ENCODE measurements at places on chromosomes 3 and 15. TPM values are rescaled to one million over a fixed set of nuclear protein-coding genes. Genes with fewer than 3 reads are reported as not detected.

- no peak for DNase-seq
Measured at GRCh38 chr3:152905631-152906030, 70.7 kb downstream of the P2RY1 start.

- no peak for DNase-seq
Measured at GRCh38 chr3:106560451-106560966, 691.7 kb upstream of the CBLB start.

DNA sequence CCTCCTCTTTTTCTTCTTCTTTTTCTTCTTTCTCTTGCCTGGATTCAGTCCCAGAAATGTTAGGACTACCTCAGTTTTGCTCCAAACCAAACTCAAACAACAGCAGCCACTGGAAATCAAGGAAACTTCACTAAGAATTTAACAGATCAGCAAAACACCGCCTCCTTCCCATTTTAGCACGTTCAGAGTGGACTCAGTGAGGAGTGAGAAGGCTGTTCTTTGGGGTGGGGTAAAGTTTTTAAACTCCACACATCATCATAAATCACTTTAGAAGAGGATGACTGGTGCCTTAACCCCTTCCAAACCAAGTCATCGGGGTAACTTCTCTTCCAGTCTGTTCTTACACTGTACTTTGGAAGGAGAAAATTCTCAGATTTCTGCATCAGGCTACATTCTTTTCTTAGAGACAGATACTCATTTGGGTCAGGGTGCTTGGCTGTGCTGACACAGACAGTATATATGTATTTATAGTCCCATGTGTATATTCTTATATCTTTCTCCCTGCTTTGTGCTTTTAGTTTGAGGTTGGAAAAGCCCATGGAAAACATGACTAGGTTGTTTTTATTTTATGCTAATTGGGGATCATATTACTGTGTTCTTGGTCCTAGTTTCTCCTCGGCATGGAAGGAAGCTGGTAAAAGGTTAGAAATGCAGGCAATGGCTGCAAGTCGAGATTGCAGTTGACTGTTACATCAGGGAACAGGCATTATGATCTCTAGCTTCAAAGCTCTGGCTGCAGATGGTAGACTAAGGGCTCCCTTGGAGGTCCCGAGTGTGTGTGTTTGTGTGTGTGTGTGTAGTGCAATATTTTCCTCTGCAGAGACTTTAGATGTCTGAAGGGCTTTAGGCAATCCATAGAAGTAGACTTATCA is at the start of gene CCDC80:
Gene CCDC80, minus strand, starts transcription at position 214 of the 872 bp plus-strand sequence. CDS start 1,238 bp downstream, outside the sequence.
- DNase-seq: no peak

CELF6 gene
- total RNA-seq: 1.4 TPM

RYR3 gene
- 0.07 TPM for total RNA-seq

- no peak for DNase-seq
Measured at GRCh38 chr3:113339616-113340244, 101.6 kb downstream of the CFAP44 start.

GRCh38 chr3:74066456-74066855 is 441.7 kb upstream of the PDZRN3 start:
- DNase-seq: no peak
